ENCODE measurements at places on chromosomes 3 and 15. TPM values are rescaled to one million over a fixed set of nuclear protein-coding genes. Genes with fewer than 3 reads are reported as not detected.

UACA gene
- 120 TPM for polyA plus RNA-seq

C2CD4A gene
- 0.33 TPM for polyA plus RNA-seq

SETD5 gene
- polyA plus RNA-seq, result 179 TPM

RYR3 gene
- 16.9 TPM for polyA plus RNA-seq

COLQ gene
- polyA plus RNA-seq, result 10.1 TPM

FGF12 gene
- polyA plus RNA-seq, result 7.0 TPM

- no peak for DNase-seq
These were observed 22.9 kb upstream of the TPM1 start for GRCh38 chr15:63019511-63020109.

DNA sequence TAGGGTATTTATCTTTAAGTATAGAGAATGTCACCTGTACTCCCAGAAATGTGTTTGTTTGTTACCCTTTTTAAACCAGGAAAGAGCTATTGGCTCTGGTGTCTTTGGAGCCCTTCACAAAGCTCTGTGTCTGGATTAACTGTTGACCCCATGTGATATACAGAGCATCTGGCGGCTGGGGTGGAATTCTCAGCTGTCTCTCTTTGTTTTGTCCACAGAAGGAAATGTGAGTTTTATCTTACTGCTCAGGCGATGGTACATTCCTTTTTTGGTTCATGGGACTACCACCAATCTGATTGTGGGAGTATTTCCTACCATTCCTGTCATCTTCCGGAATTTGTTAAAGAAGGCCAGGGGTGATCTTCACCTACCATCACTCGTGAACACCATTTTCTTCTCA, 120.3 kb downstream of the AKAP13 start:
- DNase-seq, result no peak

DNA sequence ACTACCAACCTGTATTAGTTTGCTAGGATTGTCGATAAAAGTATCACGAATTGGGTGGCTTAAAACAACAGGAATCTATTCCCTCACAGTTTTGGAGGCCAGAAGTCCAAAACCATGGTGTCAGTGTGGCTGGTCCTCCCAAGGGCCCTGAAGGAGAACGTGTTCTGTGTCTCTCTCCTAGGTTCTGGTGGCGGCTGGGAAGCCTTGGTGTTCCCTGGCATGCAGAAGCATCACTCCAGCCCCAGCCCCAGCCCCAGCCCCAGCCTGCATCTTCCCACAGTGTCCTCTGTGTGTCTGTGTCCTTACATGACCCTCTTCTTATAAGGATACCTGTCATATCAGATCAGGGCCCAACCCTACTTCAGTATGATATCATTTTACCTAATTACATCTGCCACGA, 272.5 kb upstream of the LYSMD4 start:
- DNase-seq, result no peak

DNA sequence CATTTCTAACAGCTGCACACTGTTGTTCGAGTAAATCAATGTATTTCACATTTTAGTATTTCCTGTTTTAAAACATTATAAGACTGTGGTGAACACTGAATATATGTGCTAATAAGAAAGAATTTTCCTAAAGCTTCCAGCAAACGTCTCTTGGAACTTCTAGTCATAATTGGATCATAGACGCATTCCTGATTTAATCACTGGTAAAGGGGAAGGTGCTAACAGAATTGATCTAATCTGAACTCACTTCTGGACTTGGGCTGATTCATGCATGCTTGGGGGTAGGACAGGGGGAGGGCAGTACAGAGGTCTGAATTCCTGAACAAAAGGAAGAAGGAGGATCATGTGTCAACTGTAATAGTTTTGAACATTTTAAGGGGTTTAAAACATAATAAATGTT, 7.3 kb upstream of the LEKR1 start:
- DNase-seq, result no peak

DNA sequence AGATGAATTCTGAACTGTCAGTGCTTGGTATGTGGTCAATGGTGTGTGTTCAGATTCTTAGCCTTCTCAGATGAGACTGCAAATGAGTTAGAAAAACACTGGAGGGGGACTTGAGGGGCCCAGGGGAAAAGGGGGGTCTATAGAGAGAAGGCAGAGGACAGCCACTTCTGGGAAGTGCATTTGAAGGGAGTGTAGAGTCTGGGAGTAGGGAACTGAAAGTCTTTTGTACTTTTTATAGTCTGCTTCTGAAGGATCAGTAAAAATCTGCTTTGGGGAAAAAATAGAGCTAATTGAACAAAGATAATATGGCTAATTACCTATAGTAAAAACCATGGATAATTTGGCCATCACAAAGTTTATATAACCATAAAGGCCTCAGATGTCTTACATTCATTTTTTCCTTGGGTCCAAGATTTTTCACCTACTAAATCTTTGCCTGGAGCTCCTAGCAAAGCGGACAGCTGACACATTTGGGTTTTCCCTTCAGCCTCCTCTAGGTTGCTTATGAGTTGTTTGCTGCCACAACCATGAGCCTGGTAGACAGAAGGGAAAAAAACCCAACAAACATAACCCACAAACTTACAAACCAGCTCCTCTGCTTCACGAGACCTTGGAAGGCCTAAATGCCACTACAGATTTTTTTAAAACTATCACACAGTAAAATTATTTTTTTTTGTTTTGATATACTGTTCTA, 48.8 kb downstream of the CD86 start:
- no peak for DNase-seq

- DNase-seq, result no peak
These were observed 262.5 kb downstream of the SCAPER start for GRCh38 chr15:76642671-76643070.

Data from left kidney (tissue), 8 donors.